Sigmoid colon (tissue), 7 donors: ENCODE measurements at places on chromosomes 2 and 18.

GRCh38 chr2:43268066-43268953 is 41.9 kb upstream of the ZFP36L2 start:
- peak; percentile 66 for DNase-seq

- DNase-seq, result no peak
Observed at GRCh38 chr2:144477957-144478311, 42.0 kb downstream of the ZEB2 start.

- no peak for DNase-seq
Observed at GRCh38 chr2:237998530-237998929, 31.7 kb downstream of the UBE2F start.

- no peak for DNase-seq
Observed at GRCh38 chr2:172442072-172442895, 14.9 kb downstream of the ITGA6 start.

GRCh38 chr2:203730076-203730729 is 23.8 kb downstream of the CD28 start:
- DNase-seq, result no peak

DNA sequence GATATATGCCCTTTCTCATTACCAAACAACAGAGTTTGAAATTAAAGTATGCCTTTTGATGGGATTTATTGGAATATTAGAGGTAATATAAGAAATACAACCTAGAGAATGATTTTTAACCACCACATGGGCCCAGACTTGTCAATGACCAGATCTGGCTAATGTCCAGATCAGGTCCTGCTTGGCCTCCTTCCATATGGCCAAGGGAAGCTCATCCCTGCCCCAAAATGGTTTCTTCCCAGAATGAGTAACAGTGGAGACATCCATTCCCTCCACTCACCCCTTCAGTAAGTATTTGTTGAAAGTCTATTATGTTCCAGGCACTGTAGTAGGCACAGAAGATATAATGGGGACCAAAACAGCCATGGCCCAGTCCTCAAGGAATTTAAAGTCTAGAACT is 54.9 kb downstream of the ANTXR1 start:
- no peak for DNase-seq

- DNase-seq, result no peak
Observed at GRCh38 chr2:110910423-110910822, 178.1 kb downstream of the ACOXL start.

GRCh38 chr2:31675485-31675901 is 94.8 kb upstream of the SRD5A2 start:
- DNase-seq, result no peak

DNA sequence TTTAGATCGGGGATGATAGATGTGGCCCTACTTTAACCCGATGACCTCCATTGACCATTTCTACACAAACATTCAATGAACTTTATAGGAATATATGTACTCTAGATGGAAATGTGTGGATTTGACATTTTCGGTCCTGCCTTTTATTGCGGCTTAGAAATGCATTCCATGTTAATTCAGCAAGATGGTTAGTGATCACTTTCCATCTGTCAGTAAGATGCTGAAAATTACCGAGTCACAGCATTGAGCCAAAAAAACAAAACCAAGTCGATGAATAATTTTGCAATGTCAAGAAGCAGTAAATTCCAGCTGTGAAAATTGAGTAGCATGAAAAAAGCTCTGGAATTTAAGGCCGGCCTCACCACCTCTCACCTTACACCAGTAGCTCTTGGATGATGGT is 1642.6 kb upstream of the NXPH2 start:
- no peak for DNase-seq

GRCh38 chr18:23861326-23861725 is 153.2 kb upstream of the TTC39C start:
- no peak for DNase-seq

GRCh38 chr2:180952082-180952481 is 28.3 kb upstream of the UBE2E3 start:
- no peak for DNase-seq

- DNase-seq, result no peak
Observed at GRCh38 chr2:101792208-101792607, 94.7 kb downstream of the MAP4K4 start.

GRCh38 chr18:58226429-58226828 is 182.4 kb downstream of the NEDD4L start:
- DNase-seq, result no peak

DNA sequence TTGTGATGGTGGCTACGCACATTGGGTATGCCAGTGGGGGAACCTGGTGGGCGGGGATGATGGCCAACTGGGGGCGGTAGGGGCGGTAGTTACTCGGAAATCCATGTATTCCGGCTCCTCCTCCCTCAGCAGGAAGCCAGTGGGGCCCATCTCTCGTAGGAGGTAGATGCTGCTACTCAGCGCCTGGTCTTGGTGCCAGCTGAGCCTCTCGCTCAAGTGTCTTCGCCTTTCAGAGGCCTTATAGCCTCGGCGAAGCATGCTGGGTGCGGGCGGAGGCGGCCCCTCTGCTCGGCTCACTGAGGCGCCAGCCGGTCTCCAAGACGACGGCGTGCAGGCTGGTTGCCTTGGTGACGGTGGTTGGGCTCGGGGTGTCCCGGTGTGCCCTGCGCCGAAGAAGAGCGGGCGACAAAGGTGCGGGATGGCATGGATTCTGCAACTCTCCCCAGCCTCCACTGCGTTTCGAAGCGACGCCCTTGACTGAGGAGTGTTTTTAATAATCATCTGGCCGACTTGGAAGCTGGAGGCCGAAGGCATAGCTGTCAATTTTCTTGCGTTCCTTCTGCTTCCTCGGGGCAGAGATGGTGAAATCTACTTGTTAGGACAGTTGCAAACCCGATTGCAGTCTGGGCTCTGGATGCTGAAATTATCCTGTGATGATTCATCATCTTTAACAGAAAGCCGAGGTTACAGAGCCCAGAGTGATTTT is at the start of gene ZSWIM2:
TSS of gene ZSWIM2 (minus strand) at position 298 of the 706 bp plus-strand sequence. CDS start at position 258, 40 bp downstream.
- peak; percentile 70 for DNase-seq

- no peak for DNase-seq
Observed at GRCh38 chr2:37985333-37985732, 60.2 kb downstream of the RMDN2 start.

DNA sequence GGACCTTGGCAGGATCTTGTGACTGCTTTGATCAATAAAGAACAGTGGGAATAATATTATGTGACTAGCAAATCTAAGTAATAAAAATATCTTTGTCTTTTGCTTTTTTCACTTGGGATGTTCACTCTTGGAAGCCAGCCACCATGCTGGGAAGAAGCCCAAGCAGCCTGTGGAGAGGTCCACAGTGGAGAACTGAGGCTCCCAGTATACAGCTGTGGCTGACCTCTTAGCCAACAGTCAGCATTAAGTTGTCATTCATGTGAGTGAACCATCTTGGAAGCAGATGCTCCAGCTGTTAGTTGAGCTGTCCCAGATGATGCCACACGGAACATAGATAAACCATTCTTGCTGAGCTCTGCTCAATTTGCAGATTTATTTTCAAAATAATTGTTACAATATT is 160.0 kb downstream of the OSR1 start:
- no peak for DNase-seq

- no peak for DNase-seq
Observed at GRCh38 chr2:185161701-185162100, 563.4 kb downstream of the ZNF804A start.

- DNase-seq, result peak; percentile 94
Observed at GRCh38 chr2:43086451-43087221, 139.8 kb downstream of the ZFP36L2 start.

GRCh38 chr2:53755121-53755520 is 12.5 kb upstream of the CHAC2 start:
- peak; percentile 77 for DNase-seq

- DNase-seq, result no peak
Observed at GRCh38 chr2:102487761-102488462, 14.9 kb downstream of the SLC9A4 start.

GRCh38 chr2:100418406-100418962 is 1.0 kb upstream of the CHST10 start:
- DNase-seq, result no peak

GRCh38 chr2:19051203-19051831 is 307.1 kb downstream of the OSR1 start:
- no peak for DNase-seq

DNA sequence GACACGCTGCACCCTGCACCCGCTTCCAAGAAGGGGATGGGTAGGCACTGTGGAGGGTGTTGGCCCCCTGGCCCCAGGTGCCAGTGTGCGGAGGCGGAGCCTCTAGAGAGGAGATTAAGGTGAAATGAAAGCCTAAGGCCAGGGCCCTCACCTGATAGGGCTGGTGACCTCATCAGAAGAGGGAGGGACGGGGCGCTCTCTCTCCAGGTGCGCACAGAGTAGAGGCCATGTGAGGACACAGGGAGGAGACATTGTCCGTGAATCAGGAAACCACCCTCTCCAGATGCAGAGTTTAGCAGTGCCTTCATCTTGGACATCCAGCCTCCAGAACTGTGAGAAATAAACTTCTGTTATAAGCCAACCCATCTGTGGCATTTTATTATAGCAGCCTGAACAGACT is 62.3 kb downstream of the PSMG2 start:
- no peak for DNase-seq

DNA sequence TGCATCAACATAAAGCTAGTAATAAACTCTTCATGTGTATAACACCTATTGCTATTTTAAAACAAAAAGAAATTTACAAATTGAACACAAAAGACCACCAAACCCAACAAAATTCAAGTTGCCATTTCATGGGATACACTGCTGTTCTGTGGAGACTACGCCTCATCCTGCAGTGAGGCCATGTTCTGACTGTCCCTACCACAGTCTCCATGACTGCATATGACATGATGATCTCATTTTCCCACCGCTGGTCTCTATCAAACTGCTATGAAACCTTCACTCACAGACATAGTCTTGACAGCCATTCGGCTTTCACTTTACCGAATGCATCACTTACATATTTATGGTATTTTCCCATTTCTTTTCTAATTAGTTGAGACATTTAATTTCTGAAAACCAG is 21.2 kb upstream of the VWA3B start:
- no peak for DNase-seq

DNA sequence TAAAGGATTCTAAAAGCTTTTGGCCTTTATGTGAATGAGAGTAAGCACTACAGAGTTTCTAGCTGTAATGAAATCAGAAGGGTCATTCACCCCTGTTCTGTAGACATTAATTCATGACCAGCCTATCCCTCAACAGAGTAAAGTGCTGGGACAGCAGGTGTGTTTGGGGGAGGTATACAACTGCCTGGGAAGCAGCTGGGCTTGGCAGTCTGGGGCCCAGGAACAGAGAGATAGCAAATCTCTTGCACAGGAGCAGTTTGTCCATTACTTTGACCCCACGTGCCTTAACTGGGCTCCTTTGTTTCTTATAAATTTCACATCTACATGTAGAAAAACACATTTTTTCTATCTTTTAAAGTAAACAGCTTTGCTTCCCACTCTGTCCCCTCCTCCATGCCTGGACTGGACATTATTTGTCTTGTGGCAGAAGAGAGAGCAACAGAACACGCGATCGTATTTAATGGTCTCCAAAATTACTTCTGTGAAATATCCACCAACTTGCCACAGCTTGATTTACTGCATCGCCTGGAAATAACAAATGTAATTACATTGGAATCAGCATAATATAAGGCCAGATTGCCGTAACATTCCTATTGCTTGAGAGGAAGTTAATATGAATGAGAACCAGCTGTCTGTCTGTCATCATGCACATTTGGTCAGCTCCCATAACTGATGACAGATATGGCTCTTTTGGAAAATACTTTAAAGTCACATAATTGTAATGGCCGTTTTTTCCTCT is 263.8 kb downstream of the RBM43 start:
- DNase-seq, result no peak

DNA sequence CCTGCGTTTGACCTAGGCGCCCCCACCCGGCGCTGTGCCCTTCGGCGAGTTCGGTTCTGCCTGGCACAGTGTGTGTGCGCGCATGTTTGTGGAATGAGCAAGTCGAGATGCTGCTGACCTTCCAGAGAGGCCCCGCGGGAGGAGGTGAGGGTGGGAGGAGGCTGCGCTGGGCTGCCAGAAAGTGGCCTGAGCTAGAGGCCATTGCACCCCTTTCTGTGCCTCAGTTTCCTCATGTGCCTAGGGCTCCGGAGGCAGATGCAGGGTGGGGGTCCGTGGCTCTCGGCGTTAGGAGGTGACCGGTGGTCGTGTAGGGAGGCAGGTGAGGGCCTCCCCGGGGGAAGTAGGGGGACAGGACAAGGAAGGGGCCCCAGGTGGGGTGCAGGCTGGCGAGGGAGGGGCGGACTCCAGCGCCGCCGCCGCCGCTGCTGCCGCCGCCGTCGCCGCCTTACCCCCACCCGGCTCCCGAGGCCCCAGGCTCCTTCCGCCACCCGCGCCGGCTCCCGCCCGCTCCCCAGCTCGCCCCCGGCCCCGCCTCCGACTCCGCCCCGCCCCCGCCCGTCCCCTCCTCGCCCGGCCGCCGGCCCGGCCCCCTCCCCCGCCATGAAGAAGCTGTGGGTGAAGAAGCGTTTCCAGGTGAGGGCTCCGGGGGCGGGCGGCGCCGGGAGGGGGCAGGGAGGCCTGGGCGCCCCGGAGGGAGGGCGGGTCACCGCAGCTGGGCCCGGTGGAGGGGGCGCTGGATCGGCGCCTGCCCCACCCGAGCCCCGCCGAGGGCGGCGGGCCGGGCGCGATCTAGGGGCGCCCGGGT is 7.0 kb downstream of the SPEG start:
- peak; percentile 89 for DNase-seq

DNA sequence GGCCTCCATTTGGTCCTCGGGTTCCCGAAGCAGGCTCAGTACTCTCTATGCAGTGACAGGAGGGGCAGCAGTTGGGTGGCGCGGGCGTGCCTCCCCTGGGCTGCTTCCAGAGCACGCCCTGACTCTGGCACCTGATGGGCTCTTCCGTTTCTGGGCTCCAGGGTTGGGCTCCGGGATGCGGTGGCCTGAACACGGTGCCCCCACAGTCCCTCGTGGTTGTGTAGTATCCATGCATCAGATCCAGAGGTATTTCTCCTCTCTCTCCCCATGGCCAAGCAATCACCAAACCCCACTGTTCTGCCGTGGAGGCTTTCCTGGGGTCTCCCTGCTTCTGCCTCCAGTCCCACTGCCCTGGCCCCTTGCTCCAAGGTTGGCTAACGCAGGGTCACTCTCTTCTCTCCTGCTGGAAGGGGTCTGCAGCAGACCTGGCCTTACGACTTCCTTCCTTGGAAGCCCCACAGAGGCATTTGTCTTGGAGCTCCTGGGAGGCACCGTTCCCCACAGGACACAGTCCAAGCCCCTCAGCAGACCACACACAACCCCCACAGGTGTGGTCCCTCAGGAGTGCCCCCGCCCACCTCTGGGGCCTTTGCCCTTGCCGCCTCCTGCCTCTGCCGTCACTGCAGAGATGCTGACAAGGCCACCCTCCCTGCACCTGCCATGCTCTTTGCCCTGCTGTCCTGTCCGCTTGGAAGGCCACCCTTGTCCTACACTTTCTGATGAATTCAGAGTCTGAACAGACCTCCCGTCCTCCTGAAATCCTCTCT is 136.6 kb upstream of the ASB18 start:
- no peak for DNase-seq

DNA sequence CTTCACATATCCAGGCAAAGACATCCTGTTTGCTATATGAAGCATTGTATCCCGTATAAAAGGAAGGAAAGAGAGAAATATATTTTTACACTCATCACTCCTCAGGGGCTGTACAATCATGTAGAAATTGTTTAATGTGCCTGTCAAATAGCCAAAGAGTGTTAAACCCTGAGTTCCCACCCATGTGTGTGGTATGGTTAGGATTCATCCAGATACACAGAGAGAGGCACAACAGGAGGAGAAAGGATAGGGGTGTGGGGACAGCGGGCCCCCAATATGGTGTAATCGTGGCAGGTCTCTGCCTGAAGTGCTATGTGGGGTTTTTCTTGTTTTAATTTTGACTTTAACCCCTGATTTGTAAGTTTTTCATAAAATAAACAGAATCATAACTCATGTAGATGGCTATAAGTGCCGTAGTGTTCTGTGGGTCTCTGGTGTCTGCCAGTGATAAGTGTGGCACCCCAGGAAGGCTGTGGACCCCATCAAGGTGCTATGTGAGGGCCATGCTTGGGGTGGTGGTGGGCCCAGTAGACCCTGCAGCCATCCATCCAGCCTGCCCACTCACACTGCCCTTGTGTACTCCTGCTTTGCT is 10.2 kb upstream of the IL18R1 start:
- DNase-seq, result no peak
